ENCODE measurements at places on chromosomes 7 and 10.
A peak's percentile ranks its signal among the peaks of the same experiment; 100 is the strongest.

DNA sequence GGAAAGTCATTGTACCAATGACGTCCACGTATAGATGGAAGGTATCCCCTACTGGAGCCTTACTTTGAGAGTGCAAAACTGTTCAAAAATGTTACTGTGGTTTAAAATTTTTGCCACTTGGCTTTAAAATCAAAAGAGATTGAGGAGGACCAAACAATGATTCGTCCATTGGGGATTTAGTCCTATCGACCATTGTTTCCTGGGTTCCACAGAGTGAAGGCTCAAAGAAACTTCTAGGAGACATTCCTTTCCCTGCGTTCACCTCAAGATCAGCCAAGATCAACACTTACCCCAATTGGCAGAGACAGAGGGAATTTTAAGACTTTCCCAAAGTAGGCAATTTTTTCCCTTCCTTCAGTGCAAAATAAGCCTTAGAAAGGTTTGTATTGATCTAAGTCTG, 152.3 kb downstream of the NEBL start:
- no peak for DNase-seq

DNA sequence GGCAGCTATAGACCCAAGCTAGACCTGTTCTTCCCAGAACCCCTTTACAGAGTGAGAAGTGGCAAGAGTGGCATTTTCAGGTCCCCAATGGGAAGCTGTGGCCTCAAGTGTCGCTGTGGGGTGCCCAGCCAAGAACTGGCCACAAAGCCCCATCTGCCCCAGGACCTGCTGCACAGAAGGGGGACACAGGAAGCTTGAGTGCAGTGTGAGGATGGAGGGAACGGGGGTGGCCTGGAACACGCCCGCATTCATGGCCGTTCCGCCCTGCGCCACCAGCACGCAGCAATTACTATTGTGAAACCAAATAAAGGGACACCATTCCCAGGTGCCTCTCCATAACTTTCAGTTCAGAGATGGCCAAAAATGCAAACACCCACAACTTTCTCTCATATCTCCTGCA, 237.6 kb upstream of the TCERG1L start:
- no peak for DNase-seq

GRCh38 chr7:77580762-77581350, 43.8 kb downstream of the PTPN12 start:
- peak; percentile 5 for DNase-seq

DNA sequence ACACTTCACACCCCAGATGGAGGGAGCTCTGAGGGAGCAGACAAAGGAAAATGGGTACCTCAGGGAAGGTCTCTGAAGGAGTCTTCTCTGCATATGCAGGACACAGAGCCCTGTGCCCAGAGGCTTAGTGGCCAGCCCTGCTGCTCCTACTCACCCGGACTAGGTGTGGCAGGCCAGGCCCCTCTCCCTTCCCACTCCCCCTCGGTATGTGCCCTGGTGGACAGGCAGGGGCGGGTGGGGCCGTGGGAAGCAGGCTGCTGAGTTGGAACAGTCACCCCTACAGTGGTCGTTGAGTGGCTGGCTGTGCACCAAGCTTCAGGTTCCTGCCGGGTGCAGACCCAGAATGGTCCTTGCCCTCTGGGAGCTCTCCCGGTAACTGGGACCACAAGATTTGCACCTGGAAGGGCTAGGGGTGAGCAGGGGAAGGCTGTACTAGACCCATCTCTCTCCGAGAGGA, 68.6 kb downstream of the ZMIZ1 start:
- no peak for DNase-seq

DNA sequence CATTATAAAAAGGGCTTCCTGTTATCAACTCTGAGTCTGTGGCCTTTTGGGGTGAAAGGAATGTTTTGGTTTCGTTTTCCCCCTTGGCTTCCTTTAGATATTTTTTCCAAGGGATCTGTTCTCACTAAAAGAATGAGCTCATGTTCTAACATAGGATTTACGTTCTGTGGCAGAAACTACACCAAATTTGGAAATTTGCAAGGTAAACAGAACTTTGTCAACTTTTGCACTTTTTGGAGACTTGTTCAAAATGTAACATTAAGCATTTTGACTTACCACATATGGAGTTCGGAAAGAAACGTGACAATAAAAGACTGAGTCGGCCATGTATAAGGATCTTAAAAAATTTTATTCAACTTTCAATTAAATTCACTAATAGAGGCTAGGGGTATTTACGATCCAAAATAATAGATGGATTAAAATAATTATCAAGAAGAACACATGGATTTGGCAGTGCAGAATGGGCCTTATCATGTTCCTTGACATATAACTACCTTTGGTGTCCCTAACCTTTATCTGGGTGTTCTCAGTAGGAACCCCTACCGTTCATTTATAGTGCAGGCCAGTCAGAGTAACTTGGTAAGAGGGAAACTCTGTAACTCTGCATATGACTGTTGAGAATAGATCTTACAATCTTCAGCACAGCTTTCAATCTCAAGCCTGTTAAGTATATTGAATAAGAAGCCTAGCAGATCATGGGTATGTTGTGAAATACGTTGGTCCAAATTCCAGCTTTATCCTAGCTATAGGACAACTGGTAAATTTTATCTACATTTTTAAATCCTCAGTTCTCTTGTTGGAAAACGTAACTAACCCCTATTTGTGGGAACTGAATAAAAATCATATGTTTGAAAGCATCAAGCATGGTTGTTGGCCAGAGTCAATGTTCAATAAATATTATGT, 11.8 kb downstream of the CPED1 start:
- DNase-seq: no peak

DNA sequence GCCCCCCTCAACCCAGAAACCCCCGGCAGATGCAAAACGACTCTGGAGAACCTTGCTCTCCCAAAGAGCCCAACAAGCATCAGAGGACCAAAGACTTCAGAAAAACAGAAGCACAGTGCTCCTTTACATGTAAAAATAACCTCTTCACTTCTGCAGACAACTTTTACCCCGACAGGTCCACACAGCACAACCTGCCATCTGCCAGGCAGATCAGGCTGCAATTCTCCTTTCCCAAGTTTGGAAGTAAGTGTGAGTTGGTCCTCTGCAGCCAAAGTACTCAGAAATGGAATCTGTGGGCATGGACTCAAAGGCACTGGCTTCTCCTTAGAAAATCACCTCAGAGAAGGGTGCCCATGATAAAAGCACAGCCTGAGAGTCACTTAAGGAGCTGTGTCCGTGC, 26.0 kb downstream of the DOCK4 start:
- DNase-seq: no peak

- DNase-seq: peak; percentile 64
Observed at GRCh38 chr10:89414879-89415821, 782 bp downstream of the IFIT5 start.

DNA sequence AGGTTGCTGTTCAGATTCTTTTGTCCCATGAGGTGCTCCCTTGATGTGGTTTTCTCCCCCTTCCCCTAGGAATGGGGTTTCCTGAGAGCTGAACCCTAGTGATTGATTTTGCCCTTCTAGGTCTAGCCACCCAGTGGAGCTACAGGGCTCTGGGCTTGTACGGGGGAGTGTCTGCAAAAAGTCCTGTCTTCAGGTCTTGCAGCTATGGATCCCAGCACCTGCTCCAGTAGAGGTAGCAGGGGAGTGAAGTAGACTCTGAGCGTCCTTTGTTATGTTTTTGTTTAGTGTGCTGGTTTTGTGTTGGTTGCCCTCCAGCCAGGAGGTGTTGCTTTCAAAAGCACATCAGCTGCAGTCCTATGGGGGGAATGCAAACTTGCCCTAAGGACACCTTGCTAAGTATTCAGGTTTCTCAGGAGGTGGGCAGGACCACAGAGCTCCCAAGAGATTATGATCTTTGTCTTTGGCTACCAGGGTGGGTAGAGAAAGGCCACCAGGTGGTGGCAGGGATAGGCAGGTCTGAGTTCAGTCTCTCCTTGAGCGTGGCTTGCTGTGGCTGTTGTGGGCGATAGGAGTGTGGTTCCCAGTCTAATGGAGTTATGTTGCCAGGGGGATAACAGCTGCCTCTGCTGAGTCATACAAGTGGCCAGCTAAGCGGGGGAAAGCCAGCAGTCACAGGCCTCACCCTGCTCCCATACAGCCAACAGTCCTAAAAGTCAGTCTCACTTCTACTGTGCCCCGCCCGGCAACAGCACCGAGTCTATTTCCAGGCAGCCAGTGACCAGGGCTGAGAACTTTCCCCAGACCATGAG, 92.4 kb upstream of the JCAD start:
- DNase-seq: no peak

GRCh38 chr7:81608748-81609382, 161.0 kb downstream of the HGF start:
- no peak for DNase-seq

- DNase-seq: peak; percentile 64
Observed at GRCh38 chr10:97332591-97333350, 1.8 kb downstream of the FRAT2 start.

DNA sequence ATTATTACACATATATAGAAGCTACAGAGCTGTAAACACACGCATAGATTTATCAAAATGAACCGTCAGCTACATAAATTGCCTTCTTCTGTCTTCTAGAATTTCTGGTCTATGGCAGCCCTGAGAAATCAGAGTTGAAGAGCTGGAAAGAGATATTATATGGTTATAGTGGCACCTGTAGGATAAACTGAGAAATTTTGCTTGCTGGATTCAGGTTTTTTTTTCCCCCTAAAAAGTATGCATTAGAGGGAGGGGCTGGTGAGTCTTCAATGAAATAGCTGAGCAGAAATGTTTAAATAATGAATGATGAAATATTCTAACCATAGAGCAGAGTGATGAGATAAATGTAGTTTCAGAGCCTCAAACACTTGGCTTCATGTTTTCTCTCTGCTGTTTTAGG, 78.0 kb upstream of the DYNC1I1 start:
- DNase-seq: no peak

- no peak for DNase-seq
Observed at GRCh38 chr10:99337311-99337811, 8.2 kb downstream of the CNNM1 start.

- DNase-seq: no peak
Observed at GRCh38 chr7:116171094-116171493, 39.2 kb upstream of the TES start.

- peak; percentile 91 for DNase-seq
Observed at GRCh38 chr10:110226926-110227641, 19.7 kb downstream of the MXI1 start.

DNA sequence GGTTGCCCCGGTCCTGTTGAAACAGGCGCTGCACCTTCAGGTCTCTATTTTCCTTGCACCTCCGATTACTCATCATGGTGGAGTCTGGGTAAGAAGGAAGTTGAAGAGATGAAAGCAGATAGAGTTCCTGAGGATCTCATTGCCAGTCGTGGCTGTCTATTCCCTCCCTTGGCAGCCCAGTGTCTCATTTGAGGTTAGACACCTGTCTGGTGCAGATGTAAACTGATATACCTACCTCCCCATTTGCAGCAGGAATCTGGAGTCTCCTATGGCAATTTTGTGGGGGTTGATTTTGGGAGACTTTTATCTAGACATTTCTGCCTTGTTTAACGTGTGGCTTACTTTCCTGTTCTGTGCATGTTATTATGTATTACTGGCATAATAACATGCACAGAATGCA, 212.1 kb downstream of the BICC1 start:
- DNase-seq: peak; percentile 48

- no peak for DNase-seq
Observed at GRCh38 chr7:36690514-36691187, 33.6 kb downstream of the AOAH start.

DNA sequence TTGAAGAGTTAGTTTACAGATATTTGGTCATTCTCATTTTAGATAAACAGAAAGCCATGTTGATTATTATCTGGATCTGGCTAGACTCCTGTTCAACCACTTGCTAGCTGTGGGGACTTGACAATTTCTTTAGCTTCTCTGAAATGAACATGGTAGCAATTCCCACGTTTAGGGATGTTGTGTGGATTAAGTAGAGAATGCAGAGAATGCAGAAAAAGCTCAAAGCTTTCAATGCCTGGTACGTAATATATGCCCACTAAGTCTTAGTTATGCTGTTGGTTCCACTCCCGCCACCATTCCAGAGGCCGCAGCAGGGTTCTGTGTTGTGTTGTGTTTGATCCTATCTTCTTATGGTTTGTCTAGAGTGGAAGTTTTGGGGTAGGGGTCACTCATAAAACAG, 39.2 kb upstream of the RPA3 start:
- DNase-seq: no peak

- DNase-seq: no peak
Observed at GRCh38 chr7:144842377-144842851, 6.6 kb upstream of the TPK1 start.

DNA sequence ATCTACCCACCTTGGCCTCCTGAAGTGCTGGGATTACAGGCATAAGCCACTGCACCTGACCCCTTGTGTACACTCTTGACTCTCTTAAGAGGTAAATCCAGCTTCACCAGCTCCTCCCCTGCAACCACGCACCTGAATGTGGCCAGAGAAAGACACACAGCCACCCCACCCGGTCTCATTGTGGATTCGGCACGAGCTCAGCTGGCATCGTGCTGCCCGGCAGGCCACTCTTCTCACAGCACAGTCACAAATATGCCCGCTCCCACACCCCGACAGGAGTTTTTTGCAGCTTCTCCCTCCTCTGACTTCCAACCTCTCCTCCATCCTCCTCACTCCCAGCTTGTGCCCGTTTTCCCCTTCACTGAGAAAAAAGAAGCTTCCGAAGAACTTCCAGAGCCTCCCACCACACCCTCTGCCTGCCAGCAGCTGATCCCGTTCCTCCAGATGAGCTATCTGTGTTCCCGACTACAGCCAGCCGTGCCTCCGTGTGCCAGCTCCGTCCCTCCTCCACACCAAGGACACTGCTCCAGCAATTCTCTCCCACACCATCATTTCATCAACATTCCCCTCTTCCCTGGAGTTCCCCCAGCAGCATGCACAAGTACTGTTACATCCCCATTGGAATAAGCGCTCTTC, 8.0 kb upstream of the SMARCD3 start:
- DNase-seq: no peak

DNA sequence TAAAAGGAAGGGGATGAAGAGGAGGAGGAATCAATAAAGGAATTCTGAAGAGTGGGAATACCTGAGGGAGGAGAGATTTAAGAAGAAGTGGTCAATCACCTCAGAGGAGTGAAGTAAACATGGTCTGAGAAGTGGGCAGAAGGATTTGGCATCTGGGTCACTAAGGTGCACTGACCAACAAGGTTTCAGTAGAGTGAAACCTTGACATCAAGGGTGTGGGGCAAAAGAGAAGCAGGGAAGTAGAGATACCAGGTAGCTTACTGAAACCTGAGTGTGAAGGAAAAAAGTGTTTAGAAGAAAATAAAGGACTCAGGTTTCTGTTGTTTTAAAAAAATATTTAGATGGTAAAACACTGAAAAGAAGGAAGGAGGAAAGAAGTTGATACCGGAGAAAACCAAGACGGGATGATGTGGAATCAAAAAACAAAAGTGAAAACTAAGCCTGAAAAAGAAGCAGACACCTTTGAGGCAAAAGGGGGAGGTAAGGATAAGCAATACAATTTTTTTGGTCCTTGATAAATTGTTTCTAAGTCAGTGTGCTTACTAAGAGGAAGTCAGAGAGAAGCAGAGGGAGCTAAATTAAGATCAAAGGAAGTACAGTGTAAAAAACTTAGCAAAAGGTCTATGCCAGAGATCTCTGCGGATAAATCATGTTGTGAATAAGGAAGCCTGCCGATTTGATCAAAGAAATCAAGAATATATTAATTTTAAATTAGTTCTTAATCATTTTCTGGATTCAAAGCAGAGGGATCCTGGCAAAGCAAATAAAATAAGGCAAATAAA, 137.2 kb upstream of the GPR22 start:
- DNase-seq: no peak

All from kidney (tissue), 22 donors.